ENCODE measurements at places on chromosomes 6 and 20. TPM values are rescaled to one million over a fixed set of nuclear protein-coding genes. Genes with fewer than 3 reads are reported as not detected.

GRCh38 chr6:56019973-56020372, 144.6 kb upstream of the BMP5 start:
- no peak for DNase-seq

DNA sequence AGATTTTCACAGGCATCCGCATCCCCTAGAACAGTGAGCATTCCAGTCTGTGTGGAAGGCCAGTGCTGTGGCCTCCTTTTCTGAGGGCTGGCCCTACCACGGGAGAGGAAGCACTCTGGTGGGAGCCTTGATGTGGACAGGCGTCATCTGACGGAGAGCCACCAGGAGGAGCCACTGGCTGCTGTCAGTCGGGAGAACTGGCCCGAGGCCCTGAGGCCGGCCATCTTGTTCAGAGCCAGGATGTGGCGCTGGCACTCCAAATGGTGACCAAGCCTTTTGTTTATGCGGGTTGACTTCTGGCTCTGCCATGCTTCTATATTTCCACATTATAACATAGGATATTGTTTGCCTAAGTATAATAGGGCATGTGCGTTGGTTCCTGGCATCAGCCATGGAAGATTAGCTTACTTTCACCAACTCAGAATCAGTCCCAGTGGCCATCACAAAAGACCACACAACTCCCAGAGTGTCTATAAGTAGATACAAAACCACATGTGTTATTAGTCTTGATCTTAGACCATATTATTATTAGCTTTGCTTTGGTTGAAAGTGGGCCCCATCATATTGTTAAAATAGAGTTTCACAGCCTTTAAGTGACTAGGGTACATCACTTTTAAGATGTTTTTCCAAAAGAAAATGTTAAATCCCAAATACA, 273.9 kb upstream of the TAB2 start:
- no peak for DNase-seq

- peak; percentile 61 for DNase-seq
These were observed 76.7 kb downstream of the TFAP2A start for GRCh38 chr6:10338151-10338550.

DNA sequence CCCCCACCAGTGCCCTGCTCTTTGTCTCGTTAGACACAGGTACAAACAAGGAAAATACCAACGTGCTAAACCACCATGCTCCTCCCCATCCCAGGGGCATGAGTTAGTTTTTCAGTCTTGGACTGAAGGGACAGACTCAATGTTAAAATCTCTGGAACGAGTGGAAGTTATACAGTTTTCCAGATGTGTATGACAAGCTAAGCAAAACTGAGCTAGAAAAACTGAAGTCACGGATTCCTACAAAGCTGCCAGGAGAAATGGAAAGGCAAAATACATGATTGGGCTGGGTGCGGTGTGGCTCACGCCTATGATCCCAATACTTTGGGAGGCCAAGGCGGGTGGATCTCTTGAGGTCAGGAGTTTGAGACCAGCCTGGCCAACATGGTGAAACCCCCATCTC, 34.3 kb upstream of the QKI start:
- DNase-seq, result no peak

GRCh38 chr6:26578741-26579140, 18.0 kb upstream of the ABT1 start:
- no peak for DNase-seq

GRCh38 chr20:47825011-47825762, 39.9 kb upstream of the SULF2 start:
- DNase-seq, result no peak

- DNase-seq, result no peak
These were observed 471.8 kb upstream of the BTBD3 start for GRCh38 chr20:11445891-11446290.

GRCh38 chr20:54208548-54209176, 775 bp downstream of the PFDN4 start:
- DNase-seq, result peak; percentile 42

Gene UCKL1
- 27.2 TPM for total RNA-seq

DNA sequence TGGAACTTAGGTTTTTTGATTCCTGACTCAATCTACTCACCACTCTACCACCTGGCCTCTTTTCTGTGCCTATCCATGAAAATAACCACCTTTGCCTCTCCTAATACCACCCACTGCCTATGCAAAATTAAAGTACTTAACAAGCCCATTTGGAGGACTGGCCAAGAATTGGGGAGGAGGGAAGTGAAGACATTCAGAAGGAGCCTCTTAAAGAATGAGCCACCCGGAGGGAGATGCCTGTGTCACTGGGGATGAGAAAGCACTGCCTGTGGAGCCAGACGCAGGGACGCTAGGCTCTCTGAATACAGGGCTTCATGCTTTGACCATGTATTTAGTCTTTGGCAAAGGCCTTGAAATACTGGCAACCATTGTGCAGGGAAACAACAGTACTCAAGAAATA, 40.0 kb upstream of the MRPS10 start:
- DNase-seq, result no peak

- no peak for DNase-seq
These were observed 13.4 kb downstream of the NAPB start for GRCh38 chr20:23407781-23408464.

DNA sequence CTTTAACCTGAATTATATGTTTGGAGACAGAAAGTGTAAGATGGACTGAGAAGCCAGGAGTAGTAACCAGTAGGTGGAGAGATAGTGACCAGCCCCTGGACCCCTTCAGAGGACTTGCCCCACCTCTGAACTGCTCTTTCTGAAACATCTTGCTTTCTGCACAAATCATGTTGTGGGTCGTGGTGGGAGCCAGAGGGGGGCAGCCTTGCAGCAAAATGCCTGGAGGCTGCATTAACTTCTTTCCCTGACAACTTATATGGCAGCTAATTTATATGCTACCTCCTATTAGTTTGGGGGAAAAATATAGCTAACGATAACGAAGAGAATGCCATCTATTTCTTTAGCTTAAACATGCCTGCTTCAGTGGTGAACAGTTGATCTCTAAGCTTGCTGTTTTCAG, 859.8 kb downstream of the MAFB start:
- no peak for DNase-seq

DNA sequence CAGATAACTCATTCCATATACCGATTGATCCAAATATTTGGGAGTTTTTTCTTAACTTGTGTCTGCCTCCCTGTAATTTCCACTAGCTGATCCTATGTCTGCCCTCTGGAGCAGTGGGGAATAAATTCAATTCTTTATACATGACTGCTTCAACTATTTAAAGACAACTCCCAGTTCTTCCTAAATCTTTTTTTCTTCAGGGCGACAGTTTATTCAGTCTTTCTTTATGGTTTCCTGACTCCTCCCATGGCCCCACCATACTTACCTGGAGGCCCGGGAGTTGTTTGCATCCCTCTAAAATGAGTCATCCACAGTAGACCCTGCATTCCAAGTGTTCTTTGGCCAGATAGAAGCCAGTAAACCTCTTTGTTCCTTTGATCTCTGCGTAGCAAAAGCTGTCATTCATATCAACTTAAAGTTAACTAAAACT, 73.6 kb downstream of the LCA5 start:
- DNase-seq, result peak; percentile 6

GRCh38 chr20:61360940-61361339, 108.9 kb downstream of the CDH4 start:
- DNase-seq, result no peak

GRCh38 chr6:99933129-99933528, 60.9 kb downstream of the MCHR2 start:
- DNase-seq, result peak; percentile 70

Gene PTK6
- 2.0 TPM for total RNA-seq

DNA sequence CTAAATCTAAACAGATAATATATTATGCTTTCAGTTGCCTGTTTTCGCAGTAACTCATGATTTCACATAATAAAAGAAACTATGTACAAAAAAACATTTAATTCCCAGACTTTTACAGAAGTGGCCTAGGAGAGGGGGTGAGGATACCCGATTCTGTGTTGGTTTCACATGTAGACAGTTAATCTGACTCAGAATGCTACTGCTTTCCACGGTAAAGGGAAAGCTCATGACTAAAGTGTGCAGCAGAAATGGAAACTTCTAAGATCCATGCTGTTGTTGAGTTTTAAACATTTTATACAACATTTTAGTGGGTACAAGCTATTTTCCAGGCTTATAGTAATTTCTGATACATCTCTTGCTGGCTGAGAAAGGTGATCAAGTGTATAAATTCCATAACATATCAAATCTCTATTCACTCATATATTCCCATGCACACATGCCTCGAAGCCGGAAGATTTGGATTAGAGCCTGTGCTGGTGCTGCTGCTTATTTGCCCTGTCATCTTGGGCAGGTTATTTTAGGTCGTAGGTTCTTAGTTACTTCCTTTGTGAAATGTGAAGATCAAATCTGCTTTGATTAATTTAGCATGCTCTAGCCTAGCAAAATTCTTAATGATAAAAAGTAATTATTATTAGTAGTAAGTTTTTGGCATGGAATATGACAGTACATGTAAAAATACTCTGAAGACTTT, 896.7 kb upstream of the MAP3K7 start:
- no peak for DNase-seq

Gene SMIM29
- total RNA-seq, result 49.6 TPM

- DNase-seq, result peak; percentile 91
These were observed 107.3 kb downstream of the GMPR start for GRCh38 chr6:16345449-16346330.

DNA sequence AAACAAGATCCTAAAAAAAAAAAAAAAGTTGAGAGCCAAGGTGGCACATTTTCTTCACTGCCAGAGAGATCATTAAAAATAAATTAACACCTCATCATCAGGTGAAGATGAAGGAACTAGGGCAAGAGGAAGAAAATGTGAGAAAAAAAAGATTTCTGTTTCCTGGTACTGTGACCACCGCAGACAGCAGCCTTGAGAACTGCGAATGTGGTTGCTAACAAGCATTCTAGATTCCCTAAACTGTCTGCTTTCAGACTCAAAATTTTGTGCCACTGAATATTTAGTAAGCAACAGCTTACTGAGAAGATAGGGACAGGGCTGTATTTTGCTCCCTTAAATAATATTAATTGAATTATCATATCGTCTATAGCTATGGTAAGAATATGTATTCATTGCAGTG, 24.1 kb upstream of the MBOAT1 start:
- no peak for DNase-seq

- no peak for DNase-seq
These were observed 43.1 kb upstream of the RNF182 start for GRCh38 chr6:13881621-13882165.

- no peak for DNase-seq
These were observed 55.0 kb downstream of the CD83 start for GRCh38 chr6:14172562-14172961.

DNA sequence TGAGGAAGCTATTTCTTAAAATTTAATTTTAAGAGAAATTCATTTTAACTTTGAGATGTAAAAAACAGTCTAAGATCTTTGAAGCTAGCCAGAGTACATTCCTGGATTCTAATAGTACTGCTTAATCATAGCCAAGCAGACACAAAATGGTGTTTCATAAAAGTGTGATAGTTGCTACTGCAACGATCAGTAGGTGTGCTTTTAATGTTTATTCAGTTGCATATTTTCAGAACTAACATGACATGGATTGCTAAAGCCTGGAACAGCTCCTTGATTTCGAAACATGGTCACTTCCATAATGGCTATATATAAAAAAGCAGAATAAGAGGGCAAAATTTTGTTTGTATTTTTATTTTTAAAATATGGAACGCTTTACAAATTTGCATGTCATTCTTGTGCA, 35.5 kb downstream of the SESN1 start:
- DNase-seq, result no peak

GRCh38 chr6:136791296-136792094, 782 bp downstream of the MAP3K5 start:
- DNase-seq, result no peak

DNA sequence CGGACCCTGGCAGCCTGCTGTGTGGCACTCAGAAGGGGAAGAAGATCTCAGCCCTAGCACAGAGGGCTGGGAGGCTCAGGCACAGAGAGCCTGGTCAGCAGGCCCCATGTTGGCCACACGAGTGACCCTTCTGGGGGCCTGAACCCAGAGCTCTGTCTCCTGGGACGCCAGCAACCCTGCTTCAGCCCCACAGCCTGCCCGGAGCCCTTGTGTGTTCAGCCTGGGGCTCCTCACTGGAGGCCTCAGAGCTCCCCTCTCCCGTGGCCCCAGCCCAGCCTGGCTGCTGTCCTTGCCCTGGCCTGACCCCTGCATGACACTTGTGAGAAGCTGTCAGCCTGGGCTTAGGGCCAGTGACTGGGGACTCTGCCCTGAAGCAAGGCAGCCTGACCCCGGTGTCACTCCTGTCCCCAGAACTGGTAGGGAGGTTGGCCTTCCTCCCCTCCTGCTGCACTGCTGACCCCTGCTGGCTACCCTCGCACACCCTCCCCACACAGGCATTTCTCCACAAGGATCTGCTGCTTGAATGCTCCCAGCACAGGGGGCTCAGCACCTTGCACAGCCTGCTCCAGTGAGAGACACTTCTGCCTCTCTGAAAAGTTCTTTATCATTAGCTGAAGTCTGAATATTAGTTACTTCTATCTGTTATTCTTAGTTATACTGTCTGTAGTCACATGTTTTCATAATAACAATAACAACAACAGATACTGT, 15.4 kb upstream of the IP6K3 start:
- peak; percentile 33 for DNase-seq

Gene GRM1
- not detected for total RNA-seq

DNA sequence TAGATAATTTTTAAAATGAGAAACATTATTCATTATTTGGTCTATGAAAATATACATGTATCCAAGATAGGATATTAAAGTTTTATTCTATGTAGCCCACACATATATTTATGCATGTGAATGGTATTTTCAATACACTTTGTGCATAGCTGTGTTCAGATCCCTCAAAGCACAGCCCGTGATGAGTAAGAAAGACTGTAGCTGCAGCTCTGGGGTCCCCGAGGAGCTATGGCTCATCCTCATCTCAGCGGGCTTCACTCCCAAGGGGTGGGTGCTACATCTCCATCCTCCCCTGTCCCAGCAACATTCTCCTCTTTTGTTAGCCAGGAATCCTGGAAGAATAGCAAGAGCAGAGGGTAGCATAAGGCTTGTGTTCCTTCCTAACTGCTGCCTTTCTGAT, 130.8 kb downstream of the SAMD5 start:
- DNase-seq, result no peak

- no peak for DNase-seq
These were observed 13.7 kb upstream of the ZNF318 start for GRCh38 chr6:43383021-43383667.

Gene DLK2
- 3.0 TPM for total RNA-seq

Gene ZNF318
- 11.0 TPM for total RNA-seq

- peak; percentile 78 for DNase-seq
These were observed 577 bp upstream of the LRRC1 start for GRCh38 chr6:53794137-53794719.

Gene ANKRD60
- total RNA-seq, result not detected

Gene DEFB125
- not detected for total RNA-seq

- no peak for DNase-seq
These were observed 30.3 kb upstream of the OGFRL1 start for GRCh38 chr6:71258078-71258866.

GRCh38 chr6:18362058-18362561, 25.0 kb upstream of the RNF144B start:
- no peak for DNase-seq

GRCh38 chr6:119077391-119077642, 1.1 kb downstream of the FAM184A start:
- DNase-seq, result no peak

Gene FLRT3
- total RNA-seq, result 4.0 TPM
